ENCODE measurements at places on chromosomes 11 and 22.

GRCh38 chr11:20397281-20397680 is 9.8 kb downstream of the PRMT3 start:
- peak; percentile 90 for DNase-seq

DNA sequence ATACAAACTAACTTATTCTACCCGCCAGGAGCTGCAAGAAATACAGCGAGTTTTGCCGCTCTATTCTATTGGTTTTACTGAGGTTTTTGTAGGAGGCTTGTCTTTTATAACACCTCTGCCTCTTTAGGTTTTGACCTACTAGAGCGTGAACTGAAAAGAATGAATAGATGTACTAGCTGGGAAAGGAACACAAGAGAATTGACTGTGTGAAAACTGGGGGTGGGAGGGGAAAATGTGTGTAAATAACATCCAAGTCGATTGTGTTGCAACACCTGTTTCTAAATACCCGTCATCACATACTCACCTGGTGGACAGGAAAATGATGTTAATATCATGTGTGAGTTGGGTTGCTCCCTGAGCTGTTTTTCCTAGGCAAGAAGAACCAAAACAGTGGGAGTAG is 12.9 kb upstream of the JHY start:
- DNase-seq: no peak

DNA sequence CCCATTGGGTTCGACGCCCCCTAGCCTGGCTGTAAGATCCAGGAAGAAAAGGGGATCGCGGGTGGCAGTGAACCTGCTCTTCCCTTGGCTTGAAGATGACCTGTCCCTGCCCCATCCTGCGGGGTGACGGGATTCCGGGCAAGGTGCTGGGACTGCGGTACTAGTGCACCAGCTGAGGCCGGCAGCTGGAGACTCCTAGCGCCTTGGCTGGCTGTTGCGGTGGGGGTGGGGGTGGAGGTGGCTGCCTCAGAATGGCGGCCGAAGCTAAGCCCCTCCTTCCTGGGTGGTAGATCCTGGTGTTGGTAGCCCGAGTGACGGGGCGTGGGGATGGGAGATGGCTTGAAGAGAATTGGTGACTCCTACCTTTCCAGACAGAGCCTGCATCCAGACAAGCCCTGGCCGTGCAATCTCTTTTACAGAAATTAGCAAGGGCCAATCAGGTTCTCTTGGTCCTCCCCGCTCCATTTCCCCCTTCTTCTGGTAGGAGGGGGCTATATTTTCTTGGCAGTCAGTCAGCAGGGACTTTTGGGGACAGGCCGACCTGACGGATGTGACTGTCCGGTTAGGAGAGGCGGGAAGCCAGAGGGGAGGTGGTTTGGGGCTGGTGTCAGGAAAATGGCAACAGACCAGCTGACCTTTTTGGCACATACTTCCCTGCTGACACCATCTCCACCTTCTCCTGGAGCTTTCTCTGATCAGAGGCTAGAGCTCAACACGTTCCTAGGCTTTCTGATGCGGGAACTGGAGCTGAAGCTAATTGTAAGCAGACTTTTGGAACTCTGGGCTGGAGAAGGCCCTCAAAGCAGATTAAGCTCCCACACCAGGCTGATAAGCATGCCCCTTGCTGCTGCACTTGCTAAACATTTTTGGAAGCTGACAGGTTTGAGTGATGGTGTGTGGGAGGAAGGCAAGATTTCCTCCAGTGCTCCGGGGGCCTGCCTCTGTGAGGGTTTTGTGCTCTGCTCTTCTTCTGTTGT is 2.0 kb downstream of the NAV2 start:
- DNase-seq: peak; percentile 20

GRCh38 chr11:64223001-64223651 is 2.9 kb downstream of the TRPT1 start:
- no peak for DNase-seq

GRCh38 chr11:55726715-55727324 is 46.4 kb upstream of the OR5D13 start:
- DNase-seq: peak; percentile 7

DNA sequence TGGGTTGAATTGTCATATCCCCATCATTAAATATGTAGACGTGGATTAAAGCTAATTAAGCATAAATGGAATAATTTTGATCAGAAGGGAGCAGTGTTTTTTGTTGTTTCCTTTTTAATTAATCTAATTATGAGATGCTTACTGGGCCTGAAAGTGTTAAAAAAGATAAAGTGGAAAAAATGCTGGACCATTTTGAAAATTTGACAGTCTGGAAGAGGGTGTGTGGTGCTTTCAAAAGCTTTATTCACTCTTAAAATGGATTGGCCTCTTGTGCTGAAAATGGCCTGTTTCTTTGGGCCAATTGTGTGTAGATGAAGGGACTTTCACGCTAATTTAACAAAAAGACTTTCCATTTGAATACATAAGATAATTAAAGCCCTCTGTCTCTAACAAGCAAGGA is 1.8 kb downstream of the TNRC6B start:
- DNase-seq: no peak

DNA sequence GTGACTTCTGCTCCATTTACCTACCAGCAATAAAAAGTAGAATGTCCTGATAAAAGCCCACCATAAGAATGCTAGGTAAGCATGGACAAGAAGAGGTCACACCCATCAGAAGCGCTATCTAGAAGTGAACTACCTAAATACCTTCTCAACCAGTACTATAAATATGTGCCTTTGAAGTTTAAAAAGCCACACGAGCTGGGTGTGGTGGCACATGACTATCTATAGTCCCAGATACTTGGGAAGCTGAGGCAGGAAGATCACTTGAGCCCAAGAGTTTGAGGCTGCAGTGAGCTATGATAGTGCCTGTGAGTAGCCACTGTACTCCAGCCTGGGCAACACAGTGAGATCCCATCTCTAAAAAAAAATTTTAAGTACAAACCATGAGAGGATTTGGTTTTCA is 66.7 kb downstream of the PACSIN2 start:
- DNase-seq: peak; percentile 43

GRCh38 chr11:108734956-108735559 is 70.2 kb downstream of the DDX10 start:
- peak; percentile 62 for DNase-seq

DNA sequence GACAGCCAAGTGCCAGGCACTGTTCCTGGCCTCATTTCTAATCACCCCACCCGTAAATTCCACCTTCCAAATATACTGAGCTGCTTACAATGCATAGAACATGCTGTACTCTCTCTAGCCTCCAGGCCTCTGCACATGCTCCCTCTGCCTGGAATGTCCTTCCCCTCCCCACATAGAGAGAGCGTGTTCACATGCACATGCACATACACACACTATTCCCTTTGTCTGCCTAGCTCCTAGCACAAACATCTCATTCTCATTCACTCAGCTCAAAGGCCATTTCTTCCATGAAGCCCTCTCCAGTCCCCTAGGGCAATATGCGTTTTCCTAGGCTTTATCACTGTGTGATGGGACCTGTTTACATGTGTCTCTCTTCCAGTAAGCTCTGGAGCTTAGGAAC is 144.6 kb downstream of the WT1 start:
- DNase-seq: no peak
